Left lobe of liver (tissue), 2 donors: ENCODE measurements at places on chromosomes 1 and 21.

DNA sequence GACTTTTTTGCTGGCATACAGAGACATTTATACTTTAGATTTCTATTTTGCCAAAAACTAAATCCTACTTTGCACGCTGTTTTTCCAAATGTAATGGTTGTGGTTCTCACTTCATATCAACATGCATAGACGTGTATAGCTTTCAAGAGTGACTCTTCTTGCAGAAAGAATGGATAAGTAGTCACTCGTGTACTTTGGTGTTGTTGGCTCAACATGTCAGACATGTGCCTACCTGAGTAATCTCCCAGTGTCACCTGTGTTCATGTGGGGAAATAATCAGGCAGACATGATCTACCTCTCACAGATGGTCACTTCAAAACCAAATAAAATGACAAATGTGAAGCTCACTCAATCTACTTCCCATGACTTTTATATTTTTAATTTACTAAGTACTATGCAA, 73.1 kb downstream of the GPR88 start:
- DNase-seq = no peak

- no peak for DNase-seq
These were observed 506.9 kb downstream of the PTPRU start for GRCh38 chr1:29743264-29743663.

DNA sequence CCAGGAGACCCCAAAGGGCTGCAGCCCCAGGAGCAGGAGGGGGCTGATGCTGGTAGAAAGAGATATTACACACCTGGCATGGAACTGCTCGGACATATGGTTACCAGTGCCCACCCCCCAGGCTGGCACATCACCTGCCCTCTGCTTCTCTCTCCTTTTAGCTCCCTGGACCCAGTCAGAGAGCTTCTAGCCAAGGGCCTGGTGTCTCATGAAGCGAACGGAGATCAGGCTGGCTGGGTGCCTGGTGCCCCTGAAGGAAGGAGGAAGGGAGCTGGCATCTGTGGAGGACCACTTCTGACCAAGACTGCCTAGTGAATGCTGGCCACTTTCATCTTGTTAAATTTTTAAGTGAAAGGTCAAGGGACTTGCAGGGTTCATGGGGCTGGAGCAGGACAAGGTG, 53.1 kb downstream of the FOXO6 start:
- DNase-seq = no peak

- DNase-seq = no peak
These were observed 18.0 kb upstream of the KPRP start for GRCh38 chr1:152739841-152740240.
